ENCODE measurements at places on chromosomes 12 and 14. TPM values are rescaled to one million over a fixed set of nuclear protein-coding genes. Genes with fewer than 3 reads are reported as not detected.

Gene SERPINA9
- total RNA-seq, result not detected

Gene DNAI7
- 2.5 TPM for total RNA-seq

Gene USP44
- 2.2 TPM for total RNA-seq

Gene EIF2S3B
- total RNA-seq, result 0.94 TPM

Gene KLRC3
- 0.63 TPM for total RNA-seq

Gene NR1H4
- 0.31 TPM for total RNA-seq

Gene SMAGP
- total RNA-seq, result 1.6 TPM

Gene ESRRB
- total RNA-seq, result 0.63 TPM

Gene MYBPC1
- 1.3 TPM for total RNA-seq

Gene LRRK2
- total RNA-seq, result 11.6 TPM

Gene AQP2
- total RNA-seq, result not detected

Gene KRT83
- total RNA-seq, result not detected

Gene PAWR
- total RNA-seq, result 28.2 TPM

Gene SLC25A21
- total RNA-seq, result 1.9 TPM

Gene TMEM119
- total RNA-seq, result 0.94 TPM

Gene TAS2R19
- 41.9 TPM for total RNA-seq

Gene AICDA
- not detected for total RNA-seq

Gene LRRC9
- total RNA-seq, result 4.1 TPM

Gene C14orf132
- total RNA-seq, result 66.4 TPM

Gene DUSP6
- 30.0 TPM for total RNA-seq

Gene TCHP
- 12.8 TPM for total RNA-seq

Gene TMEM229B
- 19.1 TPM for total RNA-seq

Gene ERBB3
- 3.4 TPM for total RNA-seq

Gene PRKD1
- 28.2 TPM for total RNA-seq

Gene PCBP2
- 324 TPM for total RNA-seq

Gene LRP1-AS
- not detected for total RNA-seq

Measured in parietal lobe (tissue), 2 donors.